ENCODE measurements at places on chromosomes 7 and 10.

DNA sequence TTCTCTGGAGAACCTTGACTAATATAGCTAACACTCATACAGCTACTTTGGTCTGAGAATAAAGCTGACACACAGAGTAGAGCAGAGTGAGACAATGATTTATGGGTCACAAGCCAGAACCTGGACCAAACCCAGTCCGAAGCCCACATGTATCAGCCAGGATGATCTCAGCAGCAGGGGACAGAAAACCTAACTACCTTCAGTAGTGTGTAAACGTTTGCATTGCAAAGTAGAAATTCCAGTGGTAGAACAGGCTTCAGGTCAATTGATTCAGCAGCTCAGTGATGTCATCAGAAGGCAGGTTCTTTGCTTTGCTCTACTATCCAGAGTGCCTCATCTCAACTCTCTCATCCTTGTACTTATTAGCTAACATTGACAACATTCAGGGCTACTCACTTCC lies 62.5 kb upstream of the PALS2 start:
- no peak for DNase-seq

DNA sequence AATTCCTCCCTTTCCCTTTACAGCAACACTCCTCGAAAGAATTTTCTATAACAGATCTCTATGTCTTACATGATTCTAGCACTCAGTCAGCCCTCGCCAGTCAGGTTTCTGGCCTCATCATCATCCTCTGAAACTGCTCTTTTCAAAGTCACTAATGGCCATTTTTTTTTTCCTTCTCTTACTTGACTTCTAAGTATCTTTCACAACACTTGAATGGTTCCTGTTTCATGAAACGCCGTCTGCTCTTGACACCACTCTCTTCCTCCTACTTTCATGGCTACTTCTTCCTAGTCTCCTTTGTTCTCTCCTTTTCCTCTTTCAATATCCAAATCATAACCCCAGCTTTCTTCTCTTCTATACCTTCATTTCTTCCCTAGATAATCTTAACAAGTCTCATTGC lies 100.5 kb upstream of the NRP1 start:
- no peak for DNase-seq

- DNase-seq, result no peak
Measured at GRCh38 chr10:80542053-80542452, 4.4 kb downstream of the SH2D4B start.

DNA sequence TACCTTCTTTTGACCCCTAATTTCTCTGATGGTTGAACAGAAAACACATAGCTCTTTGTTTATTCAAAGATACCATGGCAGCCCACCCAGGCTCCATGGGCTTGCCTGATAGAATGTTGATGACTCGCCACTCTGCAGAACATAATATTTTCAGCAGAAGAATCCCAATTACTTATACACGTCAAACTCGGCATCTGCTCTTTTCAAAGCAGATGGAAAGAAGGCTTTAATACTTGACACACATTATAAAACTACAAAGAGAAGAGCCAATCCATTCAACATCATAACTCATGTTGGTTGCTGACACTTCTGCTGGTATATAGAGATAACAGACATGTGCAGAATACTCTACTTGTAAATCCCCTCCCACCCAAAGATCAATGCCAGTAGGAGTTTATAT lies 69.0 kb downstream of the FOXI2 start:
- DNase-seq, result no peak

GRCh38 chr7:127629268-127629854 lies 11.4 kb upstream of the PAX4 start:
- peak; percentile 24 for DNase-seq
